Skin of body (tissue), 3 donors: ENCODE measurements at places on chromosomes 6 and 20.

GRCh38 chr6:22783931-22784330 is 214.6 kb downstream of the HDGFL1 start:
- DNase-seq: no peak

GRCh38 chr6:30075094-30075789 is at the start of gene RNF39:
Gene RNF39, minus strand, starts transcription at chr6:30075769. Its CDS starts 184 bp downstream, at chr6:30075585.
- DNase-seq: no peak

DNA sequence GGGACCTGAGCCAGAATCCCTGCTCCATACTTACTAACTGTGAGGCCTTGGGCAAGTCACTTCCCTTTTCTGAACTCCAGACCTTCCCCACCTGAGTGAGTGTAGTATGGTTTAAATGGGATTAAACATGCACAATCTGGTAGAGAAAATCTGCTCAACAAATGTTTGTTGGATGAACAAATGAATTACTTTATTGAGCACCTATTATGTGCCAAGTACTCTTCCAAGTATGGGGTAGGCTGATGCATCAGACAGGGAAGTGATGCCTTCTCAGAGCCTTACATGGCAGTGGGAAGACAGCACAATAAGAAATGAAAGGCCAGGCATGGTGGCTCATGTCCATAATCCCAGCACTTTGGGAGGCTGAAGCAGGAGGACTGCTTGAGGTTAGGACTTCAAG is 15.0 kb upstream of the LBP start:
- no peak for DNase-seq

- DNase-seq: no peak
These were observed 81.1 kb downstream of the STXBP5 start for GRCh38 chr6:147285087-147285855.

DNA sequence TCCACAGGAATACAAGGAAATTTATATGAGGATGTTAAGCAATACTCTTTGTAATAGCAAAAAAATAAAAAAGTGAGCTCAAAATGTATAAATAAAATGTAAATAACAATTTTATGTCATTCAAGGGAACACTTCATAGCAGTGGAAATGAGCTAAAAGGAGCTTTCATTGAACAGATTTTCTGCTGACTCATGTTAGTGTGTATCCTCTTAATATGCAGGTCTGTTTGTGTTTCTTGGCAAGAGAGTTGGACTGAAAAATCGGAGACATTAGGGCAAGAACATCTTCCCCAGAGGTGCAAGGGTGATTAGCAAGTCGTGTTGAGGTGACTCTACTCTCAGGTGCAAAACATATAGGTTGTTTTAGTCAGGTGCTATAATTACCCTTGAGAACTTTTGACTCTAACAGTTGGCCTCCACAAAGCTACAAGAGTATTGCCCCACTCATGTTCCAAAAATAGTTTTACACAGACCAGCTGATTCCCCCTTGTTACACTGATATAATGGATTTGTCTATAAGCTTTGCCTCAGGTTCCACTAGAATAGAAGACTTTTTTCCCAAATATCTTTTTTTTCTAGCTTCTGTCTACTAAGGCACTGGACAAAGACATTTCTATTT is 702.9 kb downstream of the TENT5A start:
- no peak for DNase-seq
